ENCODE measurements at places on chromosomes 12 and 14. TPM values are rescaled to one million over a fixed set of nuclear protein-coding genes. Genes with fewer than 3 reads are reported as not detected.

GRCh38 chr14:53896726-53897125 lies 59.9 kb downstream of the BMP4 start:
- DNase-seq: no peak

DNA sequence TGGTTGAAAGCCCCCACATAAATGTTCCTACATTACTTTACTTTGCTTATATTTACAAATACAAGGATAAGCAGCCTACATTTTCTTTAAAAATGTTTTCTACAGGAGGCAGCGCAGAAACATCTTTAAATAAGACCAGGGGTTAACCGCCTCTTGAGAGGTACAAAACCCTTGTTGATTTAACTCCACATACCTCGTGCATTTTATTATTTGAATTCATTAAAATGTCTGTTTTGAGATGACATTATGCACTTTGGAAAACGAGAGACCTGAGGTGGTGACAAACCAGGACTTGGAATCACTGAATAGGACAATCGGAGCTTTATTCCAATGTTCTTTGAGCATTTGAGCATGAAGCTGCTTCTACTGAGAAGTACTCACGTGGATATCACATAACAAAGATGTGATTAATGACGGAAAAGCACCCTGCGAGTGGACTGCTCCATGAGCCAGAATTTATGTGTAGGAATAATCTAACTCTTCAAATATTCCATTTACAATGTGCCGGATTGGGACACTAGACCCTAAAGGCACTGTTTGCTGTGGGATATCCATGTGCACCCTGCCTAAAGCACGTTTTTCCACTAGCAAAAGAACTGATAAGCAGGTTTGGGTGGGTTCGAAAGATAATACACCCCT lies 746 bp upstream of the DUSP16 start:
- DNase-seq: no peak

Gene GZMH
- total RNA-seq: not detected

Gene RACGAP1
- total RNA-seq: 5.6 TPM

Gene ETFBKMT
- total RNA-seq: 2.6 TPM

Gene TMEM132C
- 0.82 TPM for total RNA-seq

Gene PAX9
- not detected for total RNA-seq

- DNase-seq: no peak
Measured at GRCh38 chr14:24311837-24312615, 724 bp downstream of the LTB4R start.

DNA sequence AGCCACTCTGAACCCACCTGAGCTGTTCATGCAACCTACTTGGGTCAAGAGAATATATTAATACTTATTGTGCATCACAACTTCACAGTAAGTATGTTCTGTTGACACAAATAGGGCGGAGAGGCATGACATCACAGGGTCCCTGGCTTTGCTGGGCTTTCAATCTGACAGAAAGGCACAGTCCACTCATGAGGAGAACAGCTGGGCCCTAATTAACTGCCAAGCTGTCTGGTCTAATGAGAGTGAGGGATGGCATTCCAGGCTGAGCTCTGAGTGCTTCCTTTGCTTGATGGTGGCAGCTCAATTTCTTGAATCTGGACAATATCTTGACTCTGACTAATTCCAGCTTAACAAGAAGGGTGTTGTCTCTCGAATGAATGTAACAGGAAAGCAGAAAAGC lies 2.0 kb downstream of the EFCAB11 start:
- no peak for DNase-seq

- DNase-seq: no peak
Measured at GRCh38 chr14:51951656-51952055, 37.7 kb upstream of the RTRAF start.

GRCh38 chr14:73463411-73463810 lies 5.1 kb upstream of the NUMB start:
- peak; percentile 23 for DNase-seq

DNA sequence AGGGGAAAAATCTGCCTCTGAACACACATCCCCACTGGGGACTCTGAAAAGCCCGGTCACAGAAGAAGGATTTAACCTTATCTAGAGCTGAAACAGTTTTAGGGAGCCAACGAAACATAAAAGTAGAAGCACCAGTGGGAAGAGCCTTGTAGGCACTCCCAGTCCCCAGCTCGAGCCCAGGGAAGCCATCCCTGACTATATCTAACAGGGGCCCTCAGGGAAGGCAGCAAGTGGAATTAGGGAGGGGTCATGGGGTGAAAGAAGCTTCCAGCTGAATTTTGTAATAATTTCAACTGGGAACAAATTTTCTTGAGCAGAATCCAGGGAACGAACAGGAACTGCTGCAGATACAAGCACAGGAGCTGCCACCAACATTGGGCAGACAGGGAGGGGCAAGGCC lies 127.8 kb downstream of the BMP4 start:
- no peak for DNase-seq

Gene NT5DC3
- total RNA-seq: 18.7 TPM

- no peak for DNase-seq
Measured at GRCh38 chr12:113852264-113852663, 113.9 kb downstream of the RBM19 start.

DNA sequence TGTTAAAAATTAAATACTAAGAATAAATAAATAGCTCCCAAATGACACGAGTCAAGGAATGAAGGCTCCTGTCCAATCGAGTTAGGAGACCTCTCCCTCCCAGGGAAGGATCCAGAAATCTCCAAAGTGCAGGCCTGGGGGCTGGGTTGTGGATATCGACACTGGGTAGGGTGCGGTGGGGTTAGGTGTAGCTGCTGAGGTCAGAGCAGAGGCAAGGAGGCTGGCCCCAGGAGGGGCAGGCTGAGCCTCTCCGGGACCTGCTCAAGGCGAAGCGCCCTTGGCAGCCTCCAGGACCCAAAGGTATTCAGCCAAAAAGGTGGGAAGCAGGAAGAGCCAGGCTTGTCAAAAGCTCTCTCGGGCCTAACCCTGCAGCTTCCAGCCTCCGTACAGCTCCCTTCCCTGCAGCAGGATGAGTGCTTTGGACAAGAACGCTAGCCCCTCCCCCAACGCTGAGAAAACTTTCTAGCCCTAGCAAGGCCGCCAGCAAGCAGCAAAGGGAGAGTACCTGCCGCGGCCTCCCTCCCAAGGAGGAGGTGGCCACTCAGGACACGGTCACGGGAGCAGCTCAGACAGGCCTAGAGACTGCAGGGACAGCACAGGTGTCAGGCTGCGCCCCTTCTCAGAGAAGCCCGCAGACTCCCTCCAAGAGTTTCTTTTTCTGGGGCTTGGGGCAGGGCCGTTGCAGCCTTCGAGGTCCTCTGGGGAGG lies 3.7 kb upstream of the PNMA1 start:
- DNase-seq: no peak

DNA sequence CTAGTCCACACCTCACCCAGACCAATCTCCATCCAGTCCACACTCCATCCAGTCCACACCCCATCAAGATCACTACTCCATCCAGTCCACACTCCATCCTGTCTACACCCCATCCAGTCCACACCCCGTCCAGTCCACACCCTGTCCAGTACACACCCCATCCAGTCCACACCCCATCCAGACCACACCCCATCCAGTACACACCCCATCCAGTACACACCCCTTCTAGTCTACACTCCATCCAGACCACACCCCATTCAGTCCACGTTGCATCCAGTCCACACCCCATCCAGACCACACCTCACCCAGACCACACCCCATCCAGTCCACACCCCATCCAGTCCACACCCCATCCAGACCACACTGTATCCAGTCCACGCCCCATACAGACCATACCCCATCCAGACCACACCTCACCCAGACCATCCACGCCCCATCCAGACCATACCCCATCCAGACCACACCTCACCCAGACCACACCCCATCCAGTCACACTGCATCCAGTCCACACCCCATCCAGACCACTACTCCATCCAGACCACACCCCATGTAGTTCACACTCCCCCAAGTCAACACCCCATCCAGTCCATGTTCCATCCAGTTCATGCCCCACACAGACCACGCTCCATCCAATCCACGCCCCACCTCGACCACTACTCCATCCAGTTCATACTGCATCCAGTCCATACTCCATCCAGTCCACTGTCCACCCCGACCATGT lies 116.6 kb upstream of the RTL1 start:
- no peak for DNase-seq

DNA sequence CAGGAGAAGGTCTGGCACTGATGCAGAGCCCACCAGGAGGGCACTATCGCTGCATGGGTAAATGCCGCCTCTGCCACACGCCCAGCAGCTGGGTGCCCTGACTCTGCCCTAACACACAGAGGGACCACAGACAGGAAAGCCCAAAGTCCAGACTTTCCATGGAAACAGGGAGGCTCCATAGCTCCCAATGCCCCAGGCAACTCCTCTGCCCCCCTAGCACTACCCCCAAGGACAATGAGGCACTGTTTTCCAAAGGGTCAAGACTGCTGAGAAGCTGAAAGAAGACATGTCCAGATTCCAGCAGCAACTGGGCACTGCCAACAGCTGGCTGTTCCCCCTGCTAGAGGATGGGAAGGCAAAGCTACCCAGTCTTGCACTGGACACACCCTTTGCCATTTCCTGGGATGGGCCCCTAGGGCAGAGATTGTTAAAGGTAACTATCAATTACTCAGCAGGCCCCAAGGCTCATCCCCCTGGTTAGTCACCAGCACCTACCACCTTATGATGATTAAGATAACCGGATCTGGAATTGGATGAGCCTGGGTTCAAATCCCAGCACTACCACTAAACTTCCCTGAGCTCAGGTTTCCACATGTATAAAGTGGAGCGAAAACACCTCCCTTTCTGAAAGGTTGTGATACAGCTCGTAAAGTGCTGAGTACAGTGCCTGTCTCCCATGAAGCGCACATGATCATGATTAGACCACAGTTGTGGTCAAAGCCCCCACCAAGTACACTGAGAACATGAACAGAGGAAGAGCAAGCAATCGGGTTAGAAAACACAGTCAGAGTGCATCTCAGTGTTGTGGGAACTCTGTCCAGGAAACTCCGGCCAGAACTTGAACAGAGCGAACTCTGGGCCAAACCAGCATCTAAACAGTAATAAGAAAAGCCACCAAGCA lies 3.3 kb downstream of the PXN start:
- DNase-seq: peak; percentile 20

Gene EPYC
- not detected for total RNA-seq

Gene KIF21A
- 28.4 TPM for total RNA-seq

Gene PPP1R1A
- total RNA-seq: 209 TPM

GRCh38 chr14:31945074-31945613 lies 132.0 kb upstream of the ARHGAP5 start:
- no peak for DNase-seq

- no peak for DNase-seq
Measured at GRCh38 chr14:63248211-63248610, 44.0 kb downstream of the RHOJ start.

DNA sequence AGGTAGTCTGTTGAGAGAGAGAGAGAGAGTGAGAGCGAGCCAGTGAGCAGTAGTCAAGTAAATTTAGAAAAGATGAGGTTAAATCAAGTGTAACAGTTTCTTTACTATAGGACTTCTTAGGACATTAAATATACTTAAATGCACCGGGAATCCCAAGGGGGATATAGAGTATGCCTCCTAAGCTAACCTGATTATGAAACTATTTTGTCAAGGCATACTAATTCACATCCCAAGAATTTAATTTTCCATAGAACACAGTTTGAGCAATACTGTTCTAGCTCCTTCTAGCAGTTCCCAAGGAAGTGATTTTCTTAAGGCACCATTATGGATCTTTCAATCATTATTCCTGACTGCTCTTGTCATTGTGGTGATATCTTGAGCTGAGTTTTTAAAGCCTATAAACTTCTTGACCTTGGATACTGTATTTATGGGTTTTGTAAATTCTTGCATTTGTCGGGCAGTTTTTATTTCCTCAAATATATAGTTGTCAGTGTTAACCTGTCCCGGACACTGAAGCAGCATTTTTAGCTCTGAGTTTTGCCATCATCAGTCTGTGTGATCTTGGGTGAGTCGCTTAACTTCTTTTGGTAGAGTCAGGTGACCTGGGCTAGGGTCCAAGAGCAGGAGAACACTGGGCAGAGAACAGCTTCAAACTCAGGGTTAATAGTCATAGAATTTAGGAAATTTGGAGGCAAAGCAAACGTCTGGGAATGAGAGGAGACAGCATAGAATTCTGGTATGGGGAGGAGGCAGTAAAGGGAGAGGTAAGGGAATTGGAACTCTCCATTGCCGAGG lies 196.5 kb upstream of the FRMD6 start:
- no peak for DNase-seq

DNA sequence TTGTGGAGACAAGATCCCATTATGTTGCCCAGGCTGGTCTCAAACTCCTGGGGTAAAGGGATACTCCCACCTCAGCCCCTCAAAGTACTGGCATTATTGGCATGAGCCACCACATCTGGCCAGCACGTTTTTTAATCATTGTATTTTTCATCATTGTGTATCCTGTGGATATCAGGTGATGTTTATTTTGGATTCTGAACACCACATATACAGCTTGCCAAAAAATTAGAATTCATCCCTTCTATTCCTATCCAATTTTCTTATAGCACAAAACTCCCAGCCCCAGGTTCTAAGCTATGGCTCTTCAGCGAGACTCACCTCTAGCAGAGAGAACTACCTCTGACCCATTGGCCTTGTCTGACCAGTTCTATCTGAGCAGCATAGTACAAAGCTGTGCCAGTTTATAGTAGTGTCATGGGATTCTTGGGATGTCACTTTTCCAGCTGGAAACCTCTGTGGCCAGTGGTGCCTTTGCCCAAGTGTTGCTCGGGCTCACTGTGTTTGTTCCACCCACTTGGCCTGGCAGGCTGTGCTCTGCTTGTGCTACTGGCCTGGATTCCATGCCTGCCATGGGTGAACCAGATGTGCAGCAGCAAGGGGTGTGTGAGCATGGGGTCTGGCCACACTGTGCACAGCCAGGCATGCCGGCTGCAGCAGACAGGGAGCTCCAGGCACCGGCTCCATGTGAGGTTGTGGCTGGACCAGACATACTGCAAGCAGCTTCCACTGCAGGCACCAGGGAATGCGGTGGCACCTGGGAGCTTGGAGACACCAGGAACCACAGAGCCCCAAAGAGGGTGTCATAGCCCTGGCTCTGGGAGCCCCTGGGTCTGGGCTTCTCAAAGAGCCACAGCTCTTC lies 37.2 kb downstream of the TIMELESS start:
- DNase-seq: no peak

Gene SYCP3
- not detected for total RNA-seq

Data from gastrocnemius medialis (tissue), 4 donors.